NCI-H1092 (cell line): ENCODE measurements at places on chromosomes 6 and 20.

DNA sequence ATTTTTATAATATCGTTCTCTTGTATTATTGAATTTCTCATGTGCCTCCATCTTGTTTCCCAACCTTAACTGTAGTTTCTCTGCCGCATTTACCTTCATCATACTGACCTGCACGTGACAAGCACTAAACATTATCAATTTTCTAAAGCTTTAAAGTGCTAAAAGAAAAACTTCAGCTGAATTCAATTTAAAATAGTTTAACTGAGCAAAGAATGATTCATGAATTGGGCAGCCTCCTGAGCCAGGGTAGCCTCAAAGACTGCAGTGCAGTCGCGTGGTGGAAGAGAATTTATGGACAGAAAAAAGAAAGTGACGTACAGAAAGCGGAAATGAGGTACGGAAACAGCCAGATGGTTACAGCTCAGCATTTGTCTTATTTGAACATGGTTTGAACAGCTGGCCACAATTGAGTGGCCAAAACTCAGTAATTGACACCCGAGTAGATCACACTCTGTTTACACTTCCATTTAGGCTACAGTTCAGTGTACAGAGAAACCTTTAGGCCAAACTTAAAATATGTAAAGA lies 4.2 kb upstream of the ZDHHC14 start:
- peak; percentile 63 for DNase-seq

DNA sequence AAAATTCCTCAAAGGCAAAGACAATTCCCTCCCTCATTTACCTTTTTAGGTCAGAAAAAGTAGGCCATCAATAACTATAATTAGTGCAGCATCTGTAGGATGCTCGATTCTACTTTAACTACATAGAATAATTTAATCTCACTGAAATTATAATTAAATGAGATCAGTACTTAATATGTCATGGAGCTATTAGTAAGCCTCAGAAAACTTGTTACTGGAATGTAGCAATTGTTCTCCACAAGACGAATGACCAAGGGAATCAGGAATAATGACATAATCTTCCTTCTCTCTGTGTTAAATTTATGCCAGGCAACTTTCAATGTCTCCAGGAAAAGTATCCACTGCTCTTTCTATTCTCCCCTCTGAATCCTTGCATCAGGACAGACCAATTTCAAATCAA lies 34.1 kb downstream of the SESN1 start:
- no peak for DNase-seq

DNA sequence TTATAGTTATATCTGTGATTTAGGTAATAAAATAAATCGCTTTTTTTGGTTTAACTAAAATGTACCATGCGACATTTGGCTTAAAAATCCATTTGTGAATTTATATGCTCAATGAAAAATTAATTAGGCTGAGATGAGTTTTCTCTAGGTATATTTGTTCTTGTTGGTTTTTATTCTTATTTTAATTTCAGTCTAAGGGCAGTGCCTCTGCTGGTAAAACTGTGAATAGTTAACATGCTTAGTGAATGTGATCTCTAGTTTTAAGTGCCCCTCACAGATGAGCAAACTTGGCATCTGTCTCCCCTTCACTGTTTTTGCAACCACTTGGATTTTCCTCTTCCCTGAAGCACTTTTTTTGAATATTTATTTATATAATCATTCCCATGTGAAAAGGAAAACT lies 822.7 kb downstream of the GRIK2 start:
- DNase-seq, result no peak

DNA sequence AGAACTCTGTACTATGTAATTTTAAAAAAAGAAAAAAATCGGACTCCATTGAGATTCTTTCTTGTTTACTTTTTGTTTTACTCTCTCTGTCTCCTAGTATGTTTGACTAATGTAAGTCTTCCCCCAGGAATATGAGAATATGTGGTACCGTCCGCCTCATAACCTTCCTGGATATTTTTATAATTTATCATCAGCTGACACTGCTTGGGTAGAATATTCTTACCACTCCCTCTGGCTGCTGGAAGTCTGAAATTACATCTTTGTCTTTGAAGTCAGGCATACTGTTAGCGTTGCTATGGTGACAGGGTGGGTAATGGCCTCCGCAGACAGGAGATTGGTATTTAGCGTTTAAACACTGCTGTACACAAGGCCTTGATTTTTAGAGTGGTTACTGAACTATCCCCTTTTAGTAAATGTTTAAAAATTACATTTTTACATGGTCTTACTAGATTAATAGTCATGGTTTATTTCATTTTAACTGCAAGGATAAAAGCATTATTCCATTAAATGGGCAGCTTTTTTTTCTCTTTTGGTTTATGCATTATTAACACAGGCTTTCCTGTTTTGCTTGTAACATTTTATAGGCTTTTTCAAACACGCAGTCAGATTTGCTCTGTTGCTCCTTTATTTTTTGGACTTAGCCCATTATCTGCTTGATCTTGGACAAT lies 176.4 kb downstream of the ARID1B start:
- peak; percentile 63 for DNase-seq

GRCh38 chr6:37233541-37233940 lies 24.0 kb upstream of the TBC1D22B start:
- DNase-seq, result no peak

- DNase-seq, result no peak
These were observed 18.8 kb upstream of the RPS6KA2 start for GRCh38 chr6:166645896-166646295.

- DNase-seq, result no peak
These were observed 52.1 kb downstream of the KCNK5 start for GRCh38 chr6:39177130-39177529.
